ENCODE measurements at places on chromosomes 13 and 19.

DNA sequence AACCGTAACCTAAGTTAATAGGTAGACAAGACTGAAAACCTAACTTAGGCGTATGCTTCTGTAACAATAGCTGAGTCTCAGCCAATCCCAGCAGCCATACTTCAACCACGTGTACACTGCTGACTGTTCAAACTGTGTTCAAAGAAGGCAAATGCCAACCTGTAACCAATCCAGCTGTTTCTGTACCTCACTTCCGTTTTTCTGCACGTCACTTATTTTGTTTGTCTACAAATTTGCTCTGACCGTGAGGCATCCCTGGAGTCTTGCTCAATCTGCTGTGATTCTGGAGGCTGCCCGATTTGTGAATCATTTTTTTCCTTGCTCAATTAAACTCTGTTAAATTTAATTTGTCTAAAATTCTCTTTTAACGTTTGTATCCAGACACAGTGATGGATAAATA is 59.2 kb downstream of the EDNRB start:
- DNase-seq = peak; percentile 89

GRCh38 chr19:41945135-41945766 is 13.9 kb downstream of the RABAC1 start:
- DNase-seq = no peak

DNA sequence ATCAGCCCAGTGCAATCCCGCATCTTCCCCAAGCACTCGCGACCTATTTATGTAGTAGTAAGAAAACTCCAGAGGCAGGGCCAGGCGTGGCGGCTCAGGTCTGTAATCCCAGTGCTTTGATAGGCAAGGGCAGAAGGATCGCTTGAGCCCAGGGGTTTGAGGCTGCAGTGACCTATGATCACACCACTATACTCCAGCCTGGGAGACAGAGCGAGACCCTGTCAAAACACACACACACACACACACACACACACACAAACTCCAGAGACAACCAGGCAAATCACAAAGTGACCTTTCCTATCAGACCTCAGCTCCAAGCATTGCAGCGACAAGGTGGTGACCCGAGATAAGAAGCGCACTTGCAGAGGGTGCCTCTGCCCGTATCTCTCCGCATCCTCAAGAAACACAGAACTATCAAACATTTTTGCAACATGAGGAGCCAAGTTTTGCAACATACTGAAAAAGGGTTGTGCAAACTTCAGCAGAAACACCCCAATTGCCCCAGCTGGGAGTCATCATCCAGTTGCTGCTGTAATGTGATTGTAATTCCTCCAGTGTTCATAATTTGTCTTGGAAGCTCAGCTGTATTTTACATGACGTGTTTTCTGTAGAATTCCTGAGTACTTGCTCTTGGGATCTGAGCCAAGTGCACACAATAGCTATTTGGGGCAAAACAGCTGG is 8.7 kb upstream of the KLF2 start:
- peak; percentile 99 for DNase-seq

- DNase-seq = peak; percentile 83
Measured at GRCh38 chr19:46542428-46543230, 47.0 kb upstream of the PNMA8B start.

- DNase-seq = no peak
Measured at GRCh38 chr19:39155114-39155700, 29.6 kb downstream of the PAK4 start.

DNA sequence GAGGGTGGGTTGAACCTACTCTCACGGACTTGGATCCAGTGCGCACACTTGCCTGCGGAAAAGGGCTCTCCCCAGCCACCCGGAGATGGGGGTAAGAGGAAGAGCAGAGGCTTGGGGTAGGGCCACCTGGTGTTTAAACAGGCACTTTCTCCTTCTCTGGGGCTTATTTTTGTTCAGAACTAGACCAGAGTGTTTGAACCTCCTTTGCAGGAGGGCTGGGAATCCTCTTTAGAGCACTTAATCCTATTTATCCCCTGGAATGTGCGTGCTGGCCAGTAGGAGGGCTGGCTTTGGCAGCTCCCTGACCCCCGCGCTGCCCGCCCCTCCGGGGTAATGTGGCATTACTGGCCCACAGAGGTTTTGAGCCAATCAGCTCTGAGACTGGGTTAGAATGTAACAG is 2.0 kb downstream of the RGS9BP start:
- peak; percentile 31 for DNase-seq
